NCI-H1417 treated with DMSO at 0.1 percent for 48 hours (cell line): ENCODE measurements at places on chromosomes 7 and 10.

DNA sequence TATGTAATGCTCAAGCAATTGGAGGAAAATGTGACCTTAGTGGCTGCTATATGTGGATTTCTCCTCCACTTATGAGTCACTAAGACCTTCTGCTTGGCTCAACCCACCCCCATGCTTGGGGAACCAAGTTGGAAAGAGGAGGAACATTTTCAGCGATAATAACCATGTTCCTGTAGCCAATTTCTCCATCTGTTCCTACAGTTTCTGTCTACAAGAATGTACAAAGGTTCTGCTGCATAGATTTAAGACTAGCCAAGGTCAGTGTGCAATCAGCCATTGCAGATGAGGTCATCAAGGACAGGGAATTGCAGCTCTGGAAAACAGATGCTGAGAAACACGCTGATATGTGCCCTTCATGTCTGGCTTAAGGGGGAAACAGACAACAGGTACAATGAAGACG lies 5.6 kb upstream of the NRCAM start:
- DNase-seq: no peak

DNA sequence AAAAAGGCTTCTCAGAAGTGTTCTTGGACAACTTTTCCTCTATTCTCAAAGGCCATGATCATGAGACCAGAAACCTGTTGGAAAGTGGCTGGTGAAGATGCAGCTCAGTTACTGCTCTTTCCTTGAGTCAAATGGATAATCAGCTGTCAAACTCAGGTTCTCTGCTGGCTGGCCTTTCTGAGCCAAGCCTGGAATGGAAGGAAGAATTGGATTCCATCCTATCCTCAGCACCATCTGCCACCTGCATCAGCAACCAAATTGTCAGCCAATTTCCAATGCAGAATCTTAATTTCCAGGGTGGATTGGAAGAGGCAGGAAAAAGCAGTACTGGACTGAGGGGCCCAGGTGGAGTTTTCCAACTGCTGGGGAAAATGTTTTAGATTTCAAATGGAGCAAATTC lies 631.7 kb downstream of the KCNMA1 start:
- no peak for DNase-seq

DNA sequence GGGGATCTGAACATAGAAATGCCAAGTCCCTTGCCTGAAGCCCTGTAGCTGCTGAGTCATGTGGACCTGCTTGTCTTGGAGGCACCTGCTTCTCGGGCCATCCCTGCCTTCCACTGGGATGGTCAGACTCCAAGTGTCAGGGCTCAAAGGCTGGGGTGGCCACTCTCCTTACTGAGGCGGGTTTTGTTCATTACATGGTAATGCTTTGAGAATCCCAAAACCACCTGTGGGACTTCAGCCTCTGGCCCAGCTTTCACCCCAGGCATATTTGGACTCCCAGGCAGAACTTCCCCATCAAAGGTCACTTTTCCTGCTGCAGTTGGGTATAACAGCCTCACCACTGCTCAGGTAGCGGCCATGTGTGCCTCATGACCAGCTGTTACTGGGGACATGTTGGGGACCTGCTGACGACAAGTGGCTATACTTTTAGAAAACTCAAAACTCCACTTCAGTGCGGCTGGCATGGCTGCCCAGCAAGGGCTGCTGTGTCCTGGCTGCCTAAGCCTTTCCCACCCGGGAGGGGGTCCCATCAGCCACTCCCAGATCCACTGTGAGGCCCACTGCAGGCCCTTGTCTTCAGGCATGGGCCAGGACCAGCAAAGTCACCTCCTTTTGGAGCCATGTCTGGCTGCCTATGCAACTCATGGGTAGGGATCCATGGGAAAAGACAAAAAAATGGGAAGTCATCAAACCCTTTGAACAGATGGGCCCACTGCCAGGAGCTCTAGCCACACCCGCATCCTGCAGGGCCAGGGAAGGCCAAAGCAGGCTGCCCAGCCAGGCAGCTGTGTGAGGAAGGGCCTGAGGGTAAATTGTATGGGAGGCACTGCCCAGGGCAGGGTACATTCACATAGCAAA lies 96.7 kb downstream of the ARHGAP22 start:
- DNase-seq: no peak

DNA sequence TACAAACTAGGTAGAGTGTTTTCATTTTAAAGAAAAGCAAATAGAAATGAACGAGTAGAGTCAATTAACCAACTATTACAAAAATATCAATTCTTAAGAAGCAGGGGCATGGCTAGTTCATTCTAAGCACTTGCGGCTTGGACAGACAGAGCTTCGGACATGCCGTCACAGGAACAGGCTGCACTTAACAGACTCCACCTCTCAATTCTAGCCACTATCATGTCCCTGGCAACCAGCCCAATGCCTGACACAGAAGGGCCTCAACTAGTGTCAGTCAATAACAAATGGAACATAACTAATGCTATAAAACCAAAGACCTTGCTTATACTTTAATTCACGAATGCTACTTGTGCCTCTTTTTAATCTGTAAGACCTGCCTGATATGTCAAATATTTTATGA lies 74.4 kb downstream of the TPK1 start:
- DNase-seq: no peak

GRCh38 chr7:1247527-1248041 lies 14.9 kb downstream of the UNCX start:
- DNase-seq: no peak

DNA sequence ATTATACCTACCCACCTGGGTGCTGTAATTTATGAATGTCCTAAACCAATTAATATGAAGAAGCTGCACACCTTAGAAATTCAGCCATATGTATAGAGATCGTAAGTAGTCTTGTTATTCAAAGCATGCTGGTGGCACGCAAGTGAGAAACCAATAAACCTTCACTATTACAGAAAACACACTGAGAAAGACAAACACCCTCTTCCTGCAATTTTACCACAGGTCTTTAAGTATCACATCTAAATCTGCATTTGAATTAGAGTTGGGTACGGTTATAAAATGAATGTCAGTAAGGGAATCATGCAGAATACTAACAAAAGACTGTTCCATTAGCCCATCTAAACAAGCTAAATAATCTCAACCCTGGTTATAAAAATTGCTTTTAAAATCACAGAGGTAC lies 33.8 kb downstream of the CCNJ start:
- no peak for DNase-seq

DNA sequence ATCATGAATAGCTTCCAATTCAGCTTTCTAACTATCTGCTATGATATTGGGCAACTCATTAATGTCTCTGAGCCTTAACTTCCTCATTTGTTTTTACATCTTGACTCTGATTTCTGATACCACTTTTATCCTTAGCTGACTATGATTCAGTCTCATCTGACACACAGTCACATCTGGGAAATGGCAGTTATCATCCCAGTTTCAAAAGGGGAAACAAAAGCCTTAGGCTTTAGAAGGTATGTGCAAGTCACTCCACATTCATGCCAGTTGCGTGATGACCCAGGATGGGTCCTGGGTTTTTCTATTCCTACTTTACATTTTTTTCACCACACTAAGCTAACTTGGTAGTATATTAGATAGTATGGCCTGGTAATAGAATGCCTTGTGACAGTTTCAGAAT lies 12.7 kb downstream of the SCIN start:
- DNase-seq: no peak

- no peak for DNase-seq
Measured at GRCh38 chr7:44184873-44185446, 4.3 kb downstream of the GCK start.

GRCh38 chr10:8036506-8037198 lies 17.8 kb upstream of the GATA3 start:
- DNase-seq: no peak

DNA sequence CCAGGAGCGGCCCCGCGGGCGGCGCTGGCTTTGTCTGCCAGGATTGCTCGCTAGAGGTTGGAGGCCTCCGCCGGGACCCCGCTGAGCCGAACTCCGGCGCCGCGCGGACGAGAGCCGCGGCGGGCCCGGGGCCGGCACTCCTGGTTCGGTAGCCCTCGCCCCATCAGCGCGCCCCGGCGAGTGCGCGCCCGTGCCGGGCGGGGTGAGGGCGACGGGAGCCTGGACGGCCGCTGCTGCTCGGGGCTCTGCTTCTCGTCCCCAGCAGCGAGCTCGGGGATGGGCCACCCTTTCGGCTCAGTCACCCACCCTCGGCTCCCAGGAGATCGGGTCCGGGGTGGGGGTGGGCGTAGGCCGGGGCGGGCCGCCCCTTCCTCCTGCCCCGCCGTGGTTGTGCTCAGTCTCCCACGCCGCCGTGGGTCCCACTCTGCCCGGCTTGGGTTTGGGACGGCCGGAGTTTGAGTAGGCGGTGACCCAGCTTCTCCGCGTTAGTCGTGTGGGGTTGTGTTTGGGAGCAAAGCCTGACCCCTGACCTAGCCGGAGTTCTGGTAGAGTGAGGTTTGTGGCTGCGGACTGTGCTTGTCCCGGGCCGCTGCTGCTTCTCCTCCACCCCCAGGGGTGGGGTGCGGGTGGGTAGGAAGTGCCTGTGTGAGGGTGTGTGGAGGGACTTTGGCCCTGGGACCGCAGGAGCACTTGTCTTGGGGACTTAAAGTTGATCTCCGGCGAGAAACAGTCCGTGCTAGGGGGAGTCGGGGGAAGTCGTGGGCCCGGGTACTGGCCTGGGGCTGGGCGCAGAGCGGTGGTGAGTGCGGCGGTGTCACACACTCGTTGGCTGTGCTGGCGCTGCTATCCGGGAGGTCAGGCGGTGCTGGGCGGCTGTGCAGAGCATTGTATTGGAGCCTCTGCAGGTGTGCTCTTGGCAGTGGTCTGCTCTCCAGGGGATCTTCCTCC lies 677 bp downstream of the TSPAN14 start:
- DNase-seq: no peak

DNA sequence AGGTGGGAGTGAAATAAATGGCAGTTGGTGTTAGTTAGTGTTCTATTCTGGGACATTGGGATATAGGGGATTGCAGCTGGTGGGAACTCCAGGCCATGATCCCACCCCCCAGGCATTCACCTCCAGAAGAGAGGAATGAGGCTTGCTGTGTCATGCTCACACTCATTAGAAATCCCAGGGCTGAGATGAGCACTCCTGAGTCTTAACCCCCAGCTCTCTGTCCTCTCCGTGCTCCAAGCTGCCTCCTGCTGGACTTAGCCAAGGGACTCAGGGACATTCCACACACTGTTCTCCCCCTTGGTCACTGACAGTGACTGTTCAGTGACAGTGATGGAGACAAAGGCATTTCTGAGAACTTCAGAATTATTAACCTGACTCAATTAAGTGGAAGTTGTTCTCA lies 21.5 kb downstream of the CYP26A1 start:
- no peak for DNase-seq

DNA sequence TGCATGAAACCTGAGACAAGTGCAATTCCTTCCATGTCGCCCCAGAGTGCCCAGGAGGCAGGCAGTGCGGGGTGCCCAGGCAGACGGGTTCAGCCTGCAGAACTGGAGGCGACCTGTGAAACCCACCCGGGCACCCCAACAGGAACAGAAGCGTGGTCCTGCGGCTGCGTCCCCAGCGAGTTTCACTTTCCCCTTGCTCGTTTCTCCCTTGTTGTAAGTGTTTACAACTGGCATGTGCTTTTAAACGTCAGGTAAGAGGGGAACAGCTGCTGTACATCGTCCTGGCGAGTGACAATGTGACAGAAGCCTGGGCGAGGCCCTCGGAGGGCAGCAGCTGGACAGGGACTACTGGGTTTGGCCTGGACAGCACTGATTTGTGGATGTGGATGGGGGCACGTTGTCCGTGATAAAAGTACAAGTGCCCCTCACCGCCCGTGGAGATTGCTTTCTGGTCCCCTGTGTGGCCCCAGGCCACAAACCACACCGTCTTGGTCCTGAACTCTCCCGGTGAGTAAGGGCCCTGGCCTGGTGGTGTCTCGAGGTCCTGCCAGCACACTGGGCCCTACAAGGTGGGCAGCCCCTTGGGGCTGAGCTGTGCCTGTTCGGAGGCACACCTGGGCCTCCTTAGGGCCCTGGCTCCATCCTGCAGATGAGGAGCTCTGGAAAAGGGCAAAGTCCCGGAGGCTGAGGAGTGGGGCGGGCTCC lies 4.0 kb downstream of the VENTX start:
- DNase-seq: no peak

DNA sequence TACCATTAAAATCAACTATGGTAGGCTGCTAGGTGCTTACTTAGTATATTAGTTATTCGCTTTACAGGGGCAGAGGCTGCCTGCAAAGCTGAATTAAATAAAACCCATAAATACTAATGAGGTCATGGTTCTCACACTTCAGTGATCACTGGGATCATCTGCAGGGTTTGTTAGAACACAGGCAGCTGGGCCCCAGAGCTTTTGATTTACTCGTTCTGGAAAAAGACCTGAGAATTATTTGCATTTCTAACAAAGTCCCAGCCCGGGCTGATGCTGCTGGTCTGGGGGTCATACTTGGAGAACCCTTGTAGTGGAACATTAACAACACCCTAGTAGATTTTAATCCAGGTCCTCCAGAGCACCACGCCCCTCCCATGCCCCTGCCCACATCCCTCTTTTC lies 8.5 kb downstream of the UCN3 start:
- DNase-seq: no peak

DNA sequence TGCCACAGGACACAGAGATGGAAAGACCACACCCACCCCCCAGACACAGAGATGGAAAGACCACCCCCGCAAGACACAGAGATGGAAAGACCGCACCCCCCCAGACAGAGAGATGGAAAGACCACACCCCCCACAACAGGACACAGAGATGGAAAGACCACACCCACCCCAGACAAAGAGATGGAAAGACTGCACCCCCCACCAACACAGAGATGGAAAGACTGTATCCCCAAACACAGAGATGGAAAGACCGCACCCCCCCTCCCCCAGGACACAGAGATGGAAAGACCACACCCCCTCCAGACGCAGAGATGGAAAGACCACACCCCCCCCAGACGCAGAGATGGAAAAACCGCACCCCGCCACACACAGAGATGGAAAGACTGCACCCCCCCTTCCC lies 8.0 kb downstream of the ZNF511 start:
- DNase-seq: no peak

GRCh38 chr7:148693651-148694050 lies 5.1 kb upstream of the CUL1 start:
- no peak for DNase-seq

- no peak for DNase-seq
Measured at GRCh38 chr10:71451754-71452153, 55.0 kb downstream of the CDH23 start.

- no peak for DNase-seq
Measured at GRCh38 chr10:98338896-98339295, 70.9 kb upstream of the LOXL4 start.

DNA sequence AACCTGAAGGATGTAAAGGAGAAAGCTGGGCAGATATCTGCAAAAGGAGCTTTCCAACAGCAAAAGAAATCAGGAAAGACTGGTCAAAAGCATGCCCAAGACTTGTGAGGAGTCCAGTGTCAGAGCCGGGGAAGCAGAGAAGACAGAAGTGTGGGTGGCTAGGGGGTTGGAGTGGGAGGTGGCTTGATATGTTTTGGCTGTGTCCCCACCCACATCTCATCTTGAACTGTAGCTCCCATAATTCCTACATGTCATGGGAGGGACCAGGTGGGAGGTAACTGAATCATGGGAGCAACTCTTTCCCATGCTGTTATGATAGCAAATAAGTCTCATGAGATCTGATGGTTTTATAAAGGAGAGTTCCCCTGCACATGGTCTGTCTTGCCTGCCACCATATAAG lies 84.9 kb downstream of the INHBA start:
- no peak for DNase-seq
